ENCODE measurements at places on chromosomes 6 and 20.

- DNase-seq, result no peak
Measured at GRCh38 chr20:44224637-44225036, 14.1 kb upstream of the OSER1 start.

DNA sequence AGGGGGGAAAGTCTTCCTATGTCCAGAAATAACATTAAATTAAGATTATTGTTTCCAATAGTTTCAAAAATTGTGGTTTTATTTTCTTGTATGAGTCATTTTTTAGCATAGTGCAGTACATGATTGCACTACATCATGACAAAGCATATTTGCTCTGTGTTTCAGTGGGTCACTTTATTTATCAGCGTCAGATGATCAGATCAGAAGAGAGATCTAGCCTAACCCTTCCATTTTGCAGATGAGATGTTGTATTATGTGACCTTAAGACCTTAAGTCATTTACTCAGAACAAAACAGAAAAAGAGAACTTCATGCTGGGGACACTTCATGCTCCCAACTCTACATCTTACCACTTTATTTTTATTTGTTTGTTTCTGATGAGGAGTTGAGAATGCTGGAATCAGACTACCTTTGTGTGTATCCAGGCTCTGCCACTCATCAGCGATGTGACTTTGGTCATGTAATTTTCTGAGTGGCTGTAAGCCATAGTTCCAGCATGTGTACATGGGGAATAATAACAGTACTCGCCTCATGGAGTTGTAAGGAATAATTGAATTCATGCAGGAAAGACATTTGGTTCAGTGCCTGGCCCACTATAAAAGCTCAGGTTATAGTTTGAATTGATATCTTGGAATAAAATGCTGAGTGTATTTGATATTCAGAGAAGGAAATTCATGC is 13.5 kb downstream of the EYA4 start:
- peak; percentile 56 for DNase-seq

GRCh38 chr6:43952746-43953145 is 174.5 kb downstream of the MRPL14 start:
- no peak for DNase-seq

GRCh38 chr6:45574885-45575284 is 197.2 kb upstream of the SUPT3H start:
- DNase-seq, result no peak

DNA sequence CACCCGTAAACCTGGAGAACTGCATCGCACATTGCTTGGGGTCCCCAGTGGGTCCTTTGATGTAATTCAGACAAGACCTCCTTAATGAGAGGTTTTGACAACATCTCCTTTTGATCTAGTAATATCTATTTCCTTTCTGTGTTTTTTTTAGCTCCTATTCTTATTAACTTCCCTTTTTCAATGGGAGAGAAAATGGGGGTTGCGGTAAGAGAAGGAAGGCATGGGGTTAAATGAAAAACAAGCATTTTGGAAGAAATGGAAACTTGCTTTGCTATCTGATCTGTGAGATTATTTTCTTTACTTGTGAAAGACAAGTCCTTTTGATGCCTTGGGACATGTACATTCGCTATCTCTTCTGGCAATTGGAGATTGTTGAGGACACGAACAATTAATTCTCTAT is 418.6 kb upstream of the MAN1A1 start:
- DNase-seq, result no peak

DNA sequence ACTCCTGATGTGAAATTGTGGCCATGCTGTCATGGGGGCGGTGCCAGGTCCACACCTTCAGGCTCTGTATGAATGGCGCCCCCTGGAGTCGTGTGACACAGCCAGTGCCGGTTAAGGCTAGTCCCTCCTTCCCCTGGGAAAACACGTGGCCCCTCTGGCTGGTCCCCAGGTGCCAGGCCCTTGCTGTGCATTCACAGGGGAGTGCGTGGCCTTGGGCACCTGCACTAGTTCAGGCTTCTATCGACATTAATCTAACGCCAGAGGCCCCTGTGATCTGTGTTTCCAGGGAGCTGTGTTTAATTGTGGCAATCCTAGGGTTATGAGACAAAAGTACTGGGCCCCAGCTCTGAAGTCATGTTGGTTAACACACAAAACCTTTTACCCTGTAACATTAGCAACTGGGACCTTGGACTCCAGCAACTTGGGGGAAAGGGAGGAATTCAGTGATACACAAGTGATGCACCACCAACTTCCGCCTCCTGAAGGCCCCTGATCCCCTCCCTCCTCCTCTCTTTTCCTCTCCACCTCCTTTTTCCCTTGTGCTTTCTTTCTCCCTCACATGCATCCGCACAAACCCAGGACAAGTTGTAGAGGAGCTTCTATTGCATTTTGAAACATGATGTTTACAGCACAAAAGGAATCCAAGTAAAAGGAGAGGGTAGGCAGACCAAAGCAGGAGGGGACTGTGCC is 74.0 kb downstream of the SSR1 start:
- DNase-seq, result peak; percentile 77

DNA sequence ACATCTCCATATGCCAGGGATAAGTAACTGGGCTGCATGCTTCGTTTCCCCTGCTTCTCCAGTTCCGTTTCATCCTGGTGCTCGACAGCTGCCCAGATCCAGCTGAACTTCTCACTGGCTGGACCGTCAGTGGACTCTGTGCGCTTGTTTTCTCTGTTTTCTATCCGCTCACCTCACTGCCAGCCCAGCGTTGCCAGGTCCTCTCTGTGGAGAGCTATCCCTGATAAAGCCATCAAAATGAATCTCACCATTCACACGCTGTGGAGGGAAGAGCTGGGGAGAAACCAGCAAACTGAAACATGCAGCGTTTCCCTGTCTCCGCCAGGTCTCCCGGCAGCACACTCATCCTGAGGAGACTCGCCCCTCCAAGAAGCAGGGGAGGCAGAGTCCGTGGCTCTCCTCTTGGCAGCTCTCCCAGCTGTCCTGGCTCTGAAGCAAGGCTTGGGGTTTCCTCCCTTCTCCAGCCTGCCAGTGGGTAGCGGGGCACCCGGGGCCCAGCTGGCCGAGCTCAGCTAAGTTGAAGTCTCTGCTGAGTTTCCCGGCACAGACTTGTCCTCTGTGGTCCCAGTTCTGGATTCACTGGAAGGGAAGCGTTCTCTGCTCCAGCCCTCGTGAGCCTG is 160.9 kb downstream of the DTNBP1 start:
- peak; percentile 59 for DNase-seq

- DNase-seq, result no peak
Measured at GRCh38 chr6:20900389-20901160, 366.3 kb downstream of the CDKAL1 start.

GRCh38 chr6:130873746-130874145 is 46.5 kb downstream of the SMLR1 start:
- no peak for DNase-seq

DNA sequence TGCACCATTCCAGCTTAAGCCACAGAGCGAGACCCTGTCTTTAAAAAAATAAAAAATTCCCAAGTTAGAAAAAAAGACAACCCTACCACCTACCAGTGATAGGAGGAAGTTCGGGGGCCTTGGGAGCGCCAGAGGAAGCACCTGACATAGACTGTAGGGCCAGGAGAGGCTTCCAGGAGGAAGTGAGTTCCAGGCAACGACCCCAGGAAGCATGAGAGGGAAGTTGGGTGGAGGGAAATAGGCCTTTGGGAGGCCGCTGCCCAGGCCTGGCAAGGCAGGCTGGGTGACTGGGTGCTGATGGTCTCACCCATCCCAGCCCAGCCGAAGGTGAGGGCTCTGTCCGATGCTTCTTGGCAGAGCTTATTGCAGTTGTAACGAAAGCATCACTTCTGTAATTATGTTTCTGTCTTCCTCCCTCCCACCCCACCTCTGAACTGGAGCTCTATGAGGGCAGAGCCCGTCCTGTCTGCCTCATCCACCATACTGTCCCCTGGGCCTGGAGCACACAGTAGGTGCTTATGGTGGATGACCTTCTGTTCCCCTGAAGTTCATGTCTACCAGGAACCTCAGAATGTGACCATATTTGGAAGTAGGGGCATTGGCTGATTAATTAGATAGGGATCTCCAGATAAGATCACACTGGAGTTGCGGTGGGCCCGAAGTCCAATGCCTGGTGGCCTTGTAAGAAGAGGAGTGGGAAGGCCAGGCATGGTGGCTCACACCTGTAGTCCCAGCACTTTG is 54.1 kb downstream of the UBE2V1 start:
- no peak for DNase-seq

GRCh38 chr6:33638556-33638955 is 17.4 kb downstream of the ITPR3 start:
- no peak for DNase-seq

GRCh38 chr20:43893930-43894329 is 20.7 kb upstream of the TOX2 start:
- DNase-seq, result peak; percentile 63

DNA sequence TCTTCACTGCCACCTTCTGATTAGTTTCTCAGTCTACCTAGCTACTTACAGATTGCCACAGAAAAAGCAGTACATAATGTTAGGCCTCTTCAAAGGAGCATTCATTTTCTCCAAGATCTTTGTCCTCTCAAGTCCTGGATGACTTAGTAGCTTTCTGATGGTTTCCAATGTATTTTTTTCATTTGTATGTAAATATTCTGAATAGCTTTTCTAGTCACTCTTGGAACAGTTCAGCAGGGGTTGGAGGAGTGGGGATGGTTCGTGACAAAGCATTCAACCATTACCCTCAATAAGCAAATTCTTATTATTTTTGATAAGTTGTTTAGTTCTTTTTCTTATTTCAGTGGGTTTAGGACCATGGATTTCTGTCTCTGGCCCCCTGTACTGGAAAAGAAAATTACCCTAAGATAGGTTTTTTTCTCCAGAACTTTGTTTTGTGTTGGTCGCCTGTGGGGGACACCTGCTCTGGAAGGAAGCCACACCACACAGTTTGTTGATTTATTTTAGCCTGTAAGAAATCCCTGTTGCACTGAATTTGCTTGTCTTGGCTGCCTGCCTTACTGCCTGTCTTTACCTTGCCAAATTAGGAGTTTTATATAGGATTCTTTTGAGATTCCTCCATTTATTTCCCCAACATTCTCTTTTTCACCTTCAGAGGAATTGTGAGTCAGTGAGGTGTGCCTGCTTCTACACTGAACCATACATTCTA is 247.9 kb downstream of the RFPL4B start:
- DNase-seq, result no peak

DNA sequence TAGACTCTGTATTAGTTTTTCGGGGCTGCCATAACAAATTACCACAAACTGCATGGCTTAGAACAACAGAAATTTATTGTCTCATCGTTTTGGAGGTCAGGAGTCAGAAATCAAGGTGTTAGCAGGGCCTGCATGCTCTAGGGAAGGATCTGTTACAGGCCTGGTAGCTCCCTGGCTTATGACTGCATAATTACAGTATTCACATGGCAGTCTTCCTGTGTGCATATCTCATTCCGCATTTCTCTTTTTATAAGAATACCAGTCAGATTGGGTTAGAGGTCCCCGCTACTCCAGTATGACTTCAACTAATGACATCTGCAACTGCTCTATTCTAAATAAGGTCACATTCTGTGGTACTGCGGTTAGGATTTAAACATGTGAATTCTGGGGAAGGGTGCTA is 59.3 kb upstream of the SLC2A12 start:
- no peak for DNase-seq
